ENCODE measurements at places on chromosomes 1 and 21.

DNA sequence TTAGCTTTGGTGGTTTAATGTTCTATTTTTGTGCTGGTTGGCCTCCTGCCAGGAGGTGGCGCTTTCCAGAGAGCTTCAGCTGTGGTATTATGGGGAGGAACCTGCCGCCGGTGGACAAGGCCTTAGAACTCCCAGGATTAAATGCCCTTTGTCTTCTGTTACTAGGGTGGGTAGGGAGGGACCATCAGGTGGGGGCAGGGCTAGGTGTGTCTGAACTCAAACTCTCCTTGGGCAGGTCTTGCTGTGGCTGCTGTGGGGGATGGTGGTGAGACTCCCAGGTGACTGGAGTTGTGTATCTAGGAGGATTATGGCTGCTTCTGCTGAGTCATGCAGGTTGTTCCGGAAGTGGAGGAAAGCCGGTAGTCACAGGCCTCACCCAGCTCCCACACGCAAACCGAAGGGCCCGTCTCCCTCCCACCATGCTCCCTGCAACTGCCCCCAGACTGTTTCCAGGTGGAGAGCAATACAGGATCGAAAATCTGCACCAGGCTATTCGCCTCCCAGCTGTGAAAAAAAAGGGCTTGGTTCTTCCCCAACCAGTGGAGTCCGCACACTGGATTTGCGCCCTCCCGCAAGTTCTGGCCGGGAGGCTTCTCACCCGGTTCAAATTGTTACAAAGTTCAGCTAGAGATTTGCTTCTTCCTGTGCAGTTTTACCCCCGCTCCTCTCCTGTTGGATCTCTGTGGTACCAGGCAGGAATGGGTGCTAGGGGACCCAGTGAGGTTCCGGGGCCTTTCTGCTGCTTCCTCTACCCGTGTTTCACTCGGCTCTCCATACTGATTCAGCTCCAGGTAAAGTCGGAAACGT lies 220.5 kb downstream of the CENPF start:
- DNase-seq, result no peak

- DNase-seq, result no peak
Observed at GRCh38 chr1:6831366-6831765, 46.1 kb downstream of the CAMTA1 start.

DNA sequence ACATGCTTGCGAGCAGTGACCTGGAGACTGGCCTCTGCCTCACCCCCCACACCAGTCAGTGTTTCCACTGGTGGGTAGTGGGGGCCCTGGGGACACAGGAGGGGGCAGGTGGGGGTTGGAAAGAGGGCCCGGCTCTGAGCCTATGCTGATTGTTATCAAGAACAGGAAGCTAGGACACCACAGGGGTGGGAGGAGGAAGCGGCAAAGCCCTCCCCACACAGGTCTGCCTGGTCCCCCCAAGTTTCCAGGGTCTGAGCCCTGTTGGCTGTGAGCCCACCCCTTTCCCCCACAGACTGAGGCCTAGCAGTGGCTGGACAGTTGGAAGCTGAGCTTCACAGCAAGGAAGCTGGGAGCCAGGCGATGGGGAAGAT lies 1.6 kb upstream of the PTPN7 start:
- no peak for DNase-seq

DNA sequence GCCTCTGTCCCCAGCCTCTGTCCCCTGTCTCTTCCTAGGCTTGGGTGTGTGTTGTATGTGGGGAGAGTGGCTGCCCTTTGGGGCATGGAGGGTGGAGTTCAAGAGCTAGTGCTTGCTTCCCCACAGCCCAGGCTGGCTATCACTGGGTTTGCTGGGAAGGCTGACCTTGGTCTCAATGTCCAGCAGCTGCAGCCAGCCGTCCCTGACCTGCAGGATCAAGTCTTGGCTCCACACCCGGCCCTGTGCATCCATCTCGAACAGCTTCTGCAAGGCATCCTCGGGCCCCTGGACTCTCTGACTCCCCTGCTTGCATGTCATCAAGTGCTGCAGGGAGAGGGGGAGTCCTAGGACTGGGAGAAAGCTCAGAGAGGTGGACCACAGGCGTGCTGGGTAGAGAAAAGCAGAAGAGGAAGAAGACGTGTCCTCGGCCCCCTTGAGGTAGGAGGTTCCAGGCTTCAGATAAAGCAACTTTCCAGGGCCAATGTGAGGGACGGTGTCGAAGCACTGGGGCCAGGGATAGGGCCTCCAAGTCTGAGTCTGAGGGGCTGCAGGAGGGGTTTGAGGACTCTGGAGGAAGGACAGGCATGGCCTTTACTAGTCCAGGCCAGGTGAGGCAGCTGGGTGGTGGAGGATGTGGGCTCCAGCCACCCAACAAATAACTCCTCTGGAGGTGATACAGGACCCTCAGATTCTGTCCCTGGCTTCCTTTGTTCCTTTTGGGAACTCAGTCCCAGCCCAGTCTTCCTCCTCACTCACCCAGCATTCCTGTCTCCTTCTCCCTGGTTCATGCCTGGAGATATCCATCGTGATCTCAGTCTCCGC lies 4.0 kb downstream of the EPS8L3 start:
- DNase-seq, result no peak

GRCh38 chr1:92844439-92844838 lies 12.6 kb downstream of the RPL5 start:
- no peak for DNase-seq

DNA sequence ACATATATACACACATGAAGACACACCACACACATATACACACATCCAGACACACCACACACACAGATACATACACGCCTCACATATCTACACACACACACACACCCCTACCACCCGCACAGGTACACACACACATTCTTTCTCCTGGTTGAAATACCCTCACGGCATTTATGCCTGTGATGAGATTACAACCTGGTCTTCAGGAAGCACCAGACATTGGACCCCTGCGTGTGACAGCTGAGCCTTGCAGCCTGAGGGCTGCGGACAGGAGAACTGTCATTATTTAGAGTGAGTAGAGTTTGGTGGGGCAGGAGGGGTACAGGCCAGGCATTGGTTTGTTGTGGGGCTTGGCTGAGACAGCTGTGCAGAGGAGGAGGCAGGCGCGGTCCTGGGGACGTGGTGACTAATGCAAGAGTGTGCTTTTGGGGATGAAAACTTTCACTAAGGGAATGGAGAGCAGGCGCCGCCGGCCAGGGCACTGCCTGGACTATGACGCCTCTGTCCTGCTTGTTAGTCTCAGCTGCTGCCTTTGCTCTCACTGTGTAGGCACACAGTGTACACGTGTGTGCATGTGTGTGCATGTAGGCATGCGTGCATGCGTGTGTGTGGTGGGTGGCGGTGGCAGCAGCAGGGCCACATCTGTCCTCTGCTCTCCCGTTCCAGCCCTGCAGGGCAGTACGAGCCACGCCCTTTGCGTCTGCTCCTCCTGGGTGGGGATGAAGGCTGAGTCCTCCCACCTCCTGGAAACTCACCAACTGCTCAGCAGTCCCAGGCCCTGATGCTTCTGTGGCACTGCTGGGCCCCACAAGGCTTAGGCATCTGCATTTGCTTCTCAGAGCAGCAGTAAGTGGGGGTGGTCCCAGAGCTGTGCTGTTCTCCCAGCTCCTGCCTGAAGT lies 57.6 kb downstream of the SPSB1 start:
- DNase-seq, result no peak
